ENCODE measurements at places on chromosomes 13 and 19.

DNA sequence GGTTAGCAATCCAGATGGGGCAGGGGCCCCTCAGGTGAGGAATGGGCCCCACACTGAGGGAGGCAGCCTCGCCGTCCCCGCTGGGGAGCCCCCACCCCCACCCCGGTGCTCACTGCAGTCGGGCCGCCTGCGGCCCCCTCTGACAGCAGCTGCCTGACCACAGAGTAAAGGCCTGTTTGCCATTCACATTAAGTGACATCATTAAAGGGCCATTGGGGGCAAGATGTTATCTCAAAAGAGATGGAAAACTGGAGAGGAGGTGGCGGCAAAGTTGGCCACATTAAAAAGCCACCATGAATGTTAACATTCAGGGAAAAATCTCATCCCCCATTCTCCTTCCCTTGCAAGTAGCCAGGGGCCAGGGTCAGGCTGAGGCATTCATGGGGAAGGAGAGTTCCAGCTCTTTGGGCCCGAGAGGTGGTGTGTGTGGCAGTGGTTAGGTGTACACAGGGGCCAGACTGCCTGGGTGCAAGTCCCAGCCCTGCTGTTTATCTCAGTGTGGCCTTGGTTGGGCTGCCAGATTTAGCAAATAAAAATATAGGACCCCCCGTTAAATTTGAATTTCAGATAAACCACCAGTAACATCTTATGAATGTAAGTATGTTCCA, 20.9 kb downstream of the VSTM2B start:
- no peak for DNase-seq

GRCh38 chr13:74273581-74273980, 139.4 kb upstream of the KLF12 start:
- no peak for DNase-seq

DNA sequence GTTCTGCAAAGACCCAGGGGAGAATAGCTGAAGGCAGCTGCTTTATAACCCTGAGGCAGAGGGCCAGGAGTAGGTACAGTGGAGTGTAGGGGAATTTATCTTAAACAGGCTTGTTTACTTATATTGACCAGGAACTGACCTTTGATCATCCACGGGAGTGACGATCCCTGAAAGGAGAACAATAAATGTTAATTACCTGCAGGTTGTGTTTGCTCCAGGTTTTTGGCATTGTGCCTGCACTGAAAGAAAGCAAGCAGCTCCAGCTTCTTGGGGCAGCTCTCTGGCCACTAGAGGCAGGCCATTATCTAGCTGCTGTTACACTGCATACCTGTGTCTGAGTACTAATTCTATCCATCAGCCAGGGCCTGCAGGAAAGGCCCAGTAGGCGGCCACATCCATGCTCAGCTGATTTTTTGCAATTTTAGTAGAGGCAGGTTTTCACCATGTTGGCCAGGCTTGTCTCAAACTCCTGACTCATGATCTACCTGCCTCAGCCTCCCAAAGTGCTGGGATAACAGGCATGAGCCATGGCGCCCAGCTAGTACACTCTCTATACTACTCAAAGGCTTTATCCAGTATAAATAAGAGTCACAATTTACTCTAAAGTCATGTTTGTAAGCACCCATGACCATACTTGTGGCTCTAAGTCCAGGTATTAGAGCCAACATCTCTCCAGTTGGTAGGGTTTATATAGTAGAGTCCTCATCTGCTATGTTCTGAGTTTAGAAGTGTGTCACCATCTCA, 8.5 kb upstream of the ZNF91 start:
- no peak for DNase-seq

- no peak for DNase-seq
These were observed 5.1 kb downstream of the TBCB start for GRCh38 chr19:36120092-36120983.

DNA sequence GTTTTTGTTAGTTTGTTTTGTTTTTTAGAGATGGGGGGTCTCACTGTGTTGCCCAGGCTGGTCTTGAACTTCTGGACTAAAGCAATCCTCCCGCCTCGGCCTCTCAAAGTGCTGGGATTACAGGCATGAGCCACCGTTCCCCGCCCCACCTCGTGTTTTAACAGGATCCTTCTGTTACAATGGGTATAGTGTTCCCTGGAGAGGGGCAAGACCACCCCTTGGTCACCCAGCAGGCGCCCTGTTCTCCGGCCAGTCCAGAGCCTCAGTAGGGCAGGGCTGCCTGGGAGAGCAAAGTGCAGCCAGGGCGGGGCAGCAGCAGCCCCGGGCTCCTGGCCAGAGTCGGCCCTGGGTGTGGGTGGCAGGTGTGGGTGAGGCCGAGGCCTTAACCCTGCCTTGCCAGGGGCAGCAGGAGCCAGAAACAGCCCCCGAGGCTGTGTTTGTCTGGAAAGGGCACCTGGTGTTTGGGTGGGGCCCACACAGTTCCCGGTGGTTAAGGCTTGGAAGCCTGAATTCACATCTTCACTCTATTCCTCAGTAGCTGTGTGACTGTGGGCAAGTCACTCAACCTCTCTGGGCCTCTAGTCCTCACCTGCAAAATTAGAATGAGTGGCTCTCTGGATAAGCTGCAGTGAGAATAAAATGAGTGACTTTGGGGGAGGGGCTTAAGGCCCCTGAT, 7.2 kb downstream of the VASP start:
- DNase-seq = no peak

GRCh38 chr19:47719047-47719859, 6.0 kb downstream of the EHD2 start:
- peak; percentile 77 for DNase-seq

GRCh38 chr13:110371550-110372465, 64.7 kb downstream of the COL4A2 start:
- DNase-seq = no peak

DNA sequence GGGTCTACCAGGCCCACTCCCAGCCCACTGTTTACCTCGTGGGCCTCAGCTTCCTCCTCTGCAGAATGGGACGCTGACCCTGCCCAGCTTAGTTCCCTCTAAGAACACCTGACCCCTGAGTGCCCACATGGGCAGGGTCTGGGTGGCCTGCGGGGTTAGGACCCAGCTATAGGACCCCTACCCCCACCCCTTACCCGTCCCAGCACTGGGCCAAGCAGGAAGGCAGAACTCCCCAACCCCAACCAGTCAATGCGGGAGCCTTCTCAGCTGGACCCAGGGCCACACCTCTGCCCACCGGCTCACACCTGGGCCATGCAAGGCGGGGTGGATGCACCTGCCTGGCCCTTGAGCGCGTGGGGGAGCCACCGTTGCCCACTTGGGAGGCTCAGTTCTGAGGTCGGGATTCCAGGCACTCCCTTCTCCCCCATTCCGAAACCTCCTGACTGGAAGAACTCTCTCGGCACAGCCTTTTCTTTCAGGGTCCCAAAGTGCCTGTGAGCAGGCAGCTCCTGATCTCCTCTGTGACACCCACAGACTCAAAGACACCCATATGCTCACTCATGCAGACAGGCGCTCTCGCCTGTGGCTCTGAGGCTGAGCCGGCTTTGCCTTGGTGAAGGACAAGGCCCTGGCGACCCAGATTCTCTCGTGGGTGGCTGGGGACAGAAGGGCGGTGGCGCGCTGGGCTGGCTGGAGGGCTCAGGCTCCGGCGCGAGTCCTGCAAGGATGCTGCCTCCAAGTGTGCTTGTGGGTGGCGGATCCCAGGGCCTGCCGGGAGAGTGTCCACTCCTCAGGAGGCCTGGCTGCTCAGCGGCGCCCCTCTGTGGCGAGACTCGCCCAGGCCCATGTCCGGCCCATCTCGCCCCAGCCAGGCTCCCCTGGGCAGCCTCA, 27.9 kb upstream of the PARP4 start:
- no peak for DNase-seq

Data from renal pelvis (tissue), 12 donors.